Hematopoietic multipotent progenitor cell treated with erythropoietin and hydrocortisone succinate and interleukin-3 and kit ligand, for 8 days (in vitro differentiated cells): ENCODE measurements at places on chromosomes 3 and 15.

- DNase-seq, result no peak
Measured at GRCh38 chr15:70518201-70519003, 245.0 kb downstream of the UACA start.

- DNase-seq, result no peak
Measured at GRCh38 chr15:37140531-37141058, 40.2 kb upstream of the MEIS2 start.

GRCh38 chr3:189316296-189317019 lies 144.7 kb downstream of the TPRG1 start:
- no peak for DNase-seq

DNA sequence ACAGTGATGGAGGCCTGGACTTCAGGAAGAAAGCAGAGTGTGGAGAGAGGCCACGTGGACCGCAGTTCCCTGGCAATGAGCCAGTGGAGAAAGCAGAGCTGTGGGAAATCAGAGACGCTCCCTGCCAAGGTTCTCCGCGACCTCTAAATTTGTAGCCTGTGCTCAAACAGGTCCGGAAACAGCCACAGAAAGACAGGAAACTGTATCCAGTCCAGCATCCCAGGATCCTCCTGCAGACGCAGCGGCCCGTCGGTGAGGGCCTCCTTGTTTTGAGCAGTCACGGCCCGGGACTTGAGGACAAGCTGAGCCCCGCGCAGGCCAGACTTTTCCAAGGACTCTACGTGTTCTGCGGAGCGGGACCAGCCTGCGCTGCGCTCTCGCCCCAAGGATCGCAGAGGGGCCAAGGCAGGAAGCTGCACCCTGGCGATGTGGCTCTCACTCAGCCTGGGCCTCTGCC lies 22.3 kb downstream of the RPSA start:
- DNase-seq, result no peak

- no peak for DNase-seq
Measured at GRCh38 chr3:62242831-62243509, 130.4 kb downstream of the FEZF2 start.

DNA sequence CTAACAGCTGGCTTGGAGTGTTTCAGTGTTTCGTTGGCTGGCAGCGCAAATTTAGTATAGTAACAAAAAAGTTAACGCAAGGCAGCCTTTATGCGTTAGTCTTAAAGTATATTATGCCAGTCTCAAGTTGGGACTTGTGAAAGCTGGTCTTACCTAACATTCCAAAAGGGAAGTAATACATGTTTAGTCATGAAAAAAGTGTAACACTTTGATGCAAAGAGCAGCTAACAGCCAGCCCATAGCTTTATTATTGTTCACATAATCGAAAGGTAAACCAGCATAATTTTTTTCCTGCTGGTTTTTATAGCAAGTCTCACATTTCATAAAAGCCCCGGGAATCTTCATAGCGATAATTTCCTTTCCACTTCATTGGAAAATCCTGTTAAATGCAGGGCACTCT lies 2.4 kb upstream of the GPR87 start:
- DNase-seq, result no peak

DNA sequence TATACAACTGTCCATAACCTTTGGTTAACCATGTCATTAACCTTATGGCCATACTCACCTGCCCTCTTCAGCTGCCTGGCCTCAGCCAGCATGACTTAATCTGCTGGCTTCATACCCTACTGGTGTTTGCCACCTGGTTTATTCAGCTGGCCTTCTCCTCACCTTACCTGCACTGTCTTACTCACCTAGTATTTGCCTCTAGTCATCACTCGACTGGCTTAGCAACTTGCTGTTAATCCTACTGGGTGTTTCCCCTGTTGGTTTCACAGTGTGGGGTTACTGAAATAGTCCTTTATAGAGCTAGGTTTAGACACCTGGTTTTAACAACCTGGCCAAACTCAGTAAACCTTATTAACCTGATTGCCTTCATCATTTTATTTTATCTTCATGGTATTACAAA lies 96.4 kb downstream of the IL12A start:
- DNase-seq, result no peak

- DNase-seq, result no peak
Measured at GRCh38 chr3:115254492-115255196, 107.6 kb upstream of the ZBTB20 start.

DNA sequence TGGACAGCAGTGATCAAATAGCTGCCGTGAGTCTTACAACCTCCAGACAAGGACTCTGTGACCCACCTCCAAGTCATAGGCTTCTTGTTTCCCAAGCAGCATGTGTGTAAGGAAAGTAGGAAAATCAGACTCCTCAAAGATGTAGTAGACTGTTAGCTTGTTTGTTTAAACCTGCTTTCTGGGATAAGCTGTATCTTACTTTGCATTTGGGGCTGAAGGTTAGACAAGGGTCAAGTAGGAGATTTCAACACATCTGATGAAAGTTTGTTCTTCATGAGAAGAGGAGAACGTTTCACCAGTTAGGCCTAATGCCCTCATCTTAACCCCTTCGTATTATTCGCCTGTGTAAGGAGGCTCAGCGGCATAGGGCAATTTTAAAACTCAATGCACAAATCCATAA lies 756.4 kb upstream of the NR2F2 start:
- DNase-seq, result no peak

GRCh38 chr3:151538456-151539393 lies 77.9 kb upstream of the IGSF10 start:
- DNase-seq, result peak; percentile 7

DNA sequence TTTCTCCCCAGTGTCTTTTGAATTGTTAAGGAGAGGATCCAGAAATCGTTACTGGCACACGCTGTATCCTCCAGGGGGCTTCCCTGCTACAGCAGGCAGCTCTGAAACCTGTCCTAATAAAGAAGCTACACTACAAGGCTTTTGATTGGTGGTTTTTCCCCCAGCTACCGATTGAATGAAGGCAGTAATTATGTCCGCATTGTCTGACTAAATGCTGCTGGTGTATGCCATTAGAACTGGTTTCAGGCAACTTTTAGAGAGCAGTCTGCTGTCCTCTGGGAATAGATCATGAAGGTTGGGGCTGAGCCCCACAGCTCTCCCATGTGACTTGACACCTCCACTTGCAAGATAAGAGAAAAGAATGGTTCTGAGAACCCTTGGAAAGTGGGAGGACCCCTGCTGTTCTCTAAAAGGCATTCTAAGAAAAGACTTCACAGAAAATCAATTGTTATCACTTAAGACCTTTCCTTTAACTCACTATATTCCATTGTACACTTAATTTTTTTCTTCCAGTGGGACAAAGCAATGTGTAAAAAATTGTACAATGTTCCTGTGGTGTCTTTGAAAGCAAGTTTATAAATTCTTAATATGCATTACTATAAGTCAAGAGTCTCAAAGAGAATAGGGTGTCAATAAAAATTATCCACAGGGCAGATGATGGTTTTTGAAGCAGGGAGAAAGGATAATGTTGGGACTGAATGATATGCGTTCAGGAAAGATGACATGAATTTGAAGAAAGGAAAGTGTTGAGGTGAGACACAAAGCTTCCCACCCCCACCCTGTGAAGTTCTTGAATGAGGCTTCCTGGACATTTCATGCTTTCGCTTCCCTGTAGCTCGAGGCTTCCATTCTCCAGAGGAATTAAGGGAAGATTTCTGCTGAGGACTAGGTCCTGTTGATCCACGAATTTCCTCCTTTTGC lies 53.0 kb upstream of the DAZL start:
- peak; percentile 44 for DNase-seq

- no peak for DNase-seq
Measured at GRCh38 chr3:31696009-31696297, 163.2 kb downstream of the STT3B start.

GRCh38 chr3:32815841-32816438 lies 1.9 kb upstream of the TRIM71 start:
- DNase-seq, result no peak

DNA sequence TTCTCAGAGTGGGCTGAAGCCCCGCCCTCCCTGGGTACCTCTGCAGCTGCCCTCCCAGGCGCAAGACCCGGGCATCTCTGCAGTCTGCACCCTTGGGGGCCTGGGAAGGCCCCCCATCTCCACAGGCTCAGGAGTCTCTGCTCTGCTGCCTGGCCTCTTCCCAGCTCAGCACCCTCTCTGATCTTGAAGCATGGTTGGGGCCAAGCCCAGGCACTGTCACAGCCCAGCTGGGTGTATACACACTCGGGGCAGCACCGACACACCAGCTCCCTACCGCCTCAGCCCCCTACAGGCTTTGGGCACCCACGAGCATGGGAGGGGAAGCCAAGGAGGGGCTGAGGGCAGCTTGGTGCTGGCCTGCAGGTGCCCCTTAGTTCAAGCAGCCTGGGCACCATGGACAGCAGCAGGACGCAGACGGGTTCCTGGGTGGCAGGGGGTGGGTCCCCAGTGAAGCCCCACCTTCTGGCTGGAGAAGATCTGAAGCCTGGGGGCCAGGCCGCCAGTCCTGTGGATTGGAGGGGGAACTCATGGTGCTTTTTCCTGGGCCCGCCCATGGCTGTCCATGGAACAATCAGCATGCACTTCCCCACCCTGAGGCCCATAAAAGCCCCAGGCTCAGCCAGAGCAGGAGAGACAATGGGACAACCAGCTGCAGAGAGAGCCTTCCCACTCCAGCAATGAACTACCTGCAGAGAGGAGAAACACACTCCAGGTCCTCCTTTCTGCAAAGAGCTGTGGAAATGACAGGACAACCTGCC lies 170.6 kb downstream of the TJP1 start:
- DNase-seq, result no peak

DNA sequence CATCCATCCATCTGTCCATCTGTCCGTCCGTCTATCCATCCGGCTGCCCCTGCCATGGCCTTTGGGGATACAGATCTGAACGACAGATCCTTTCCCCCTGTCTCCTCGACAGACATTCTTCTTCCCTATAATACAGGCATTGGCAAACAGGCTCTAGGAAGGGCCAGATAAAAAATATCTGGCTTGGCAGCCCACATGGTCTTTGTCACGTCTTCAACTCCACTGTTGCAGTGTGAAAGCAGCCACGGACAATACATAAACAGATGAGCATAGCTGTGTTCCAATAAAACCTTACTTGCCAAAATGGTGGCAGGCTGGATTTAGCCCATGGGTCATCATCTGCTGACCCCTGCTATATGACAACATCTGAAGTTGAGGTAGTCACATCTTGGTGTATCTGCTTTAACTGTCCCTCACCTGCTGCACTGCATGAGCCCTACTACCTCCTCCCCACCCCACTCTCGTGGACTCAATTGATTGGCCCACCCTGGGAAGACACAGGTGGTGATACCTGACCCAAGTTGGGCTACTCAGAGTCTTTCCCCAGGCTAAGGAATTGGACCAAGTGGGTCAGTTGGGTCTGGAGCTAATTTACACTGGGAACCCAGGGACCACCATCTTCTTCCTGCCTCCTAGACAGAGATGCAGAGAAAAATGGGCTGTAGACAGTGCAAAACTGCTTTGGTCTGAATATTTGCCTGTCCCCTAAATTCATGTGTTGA lies 128.4 kb upstream of the SMAD3 start:
- DNase-seq, result no peak

DNA sequence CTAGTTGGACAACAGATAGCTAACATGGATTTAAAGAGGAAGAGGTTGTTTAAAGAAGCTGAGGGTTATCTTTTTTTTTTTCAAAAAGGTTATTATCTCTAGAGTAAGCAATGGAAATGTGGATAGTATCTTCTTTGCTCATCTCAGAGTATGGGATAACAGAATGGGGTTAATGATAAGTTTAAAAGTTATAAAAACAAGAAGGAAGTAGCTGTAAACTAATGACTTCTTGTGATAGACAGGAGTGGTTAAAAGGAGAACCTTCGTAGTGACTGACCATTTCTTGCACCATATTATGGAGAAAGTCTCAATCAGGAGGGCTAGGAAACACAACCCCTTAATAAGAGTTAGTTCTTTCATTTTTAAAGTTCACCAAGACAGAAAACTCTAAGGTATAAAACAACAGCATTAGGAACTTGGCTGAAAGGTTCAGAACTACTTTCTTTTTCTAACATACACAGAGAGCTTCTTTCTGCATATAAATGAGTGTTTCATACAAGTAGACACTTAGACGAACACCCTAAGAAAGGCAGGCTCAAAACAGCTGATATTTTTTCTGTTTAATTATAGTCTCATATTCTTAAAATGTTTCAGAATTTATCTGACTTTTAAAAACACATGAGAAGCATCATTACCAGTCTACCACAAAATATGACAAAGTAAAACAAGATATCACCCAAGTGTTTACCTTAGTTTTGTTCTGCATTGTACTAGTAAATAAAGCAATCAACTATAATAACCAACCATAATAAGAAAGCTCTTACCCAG lies 140.0 kb downstream of the MEIS2 start:
- DNase-seq, result peak; percentile 2

DNA sequence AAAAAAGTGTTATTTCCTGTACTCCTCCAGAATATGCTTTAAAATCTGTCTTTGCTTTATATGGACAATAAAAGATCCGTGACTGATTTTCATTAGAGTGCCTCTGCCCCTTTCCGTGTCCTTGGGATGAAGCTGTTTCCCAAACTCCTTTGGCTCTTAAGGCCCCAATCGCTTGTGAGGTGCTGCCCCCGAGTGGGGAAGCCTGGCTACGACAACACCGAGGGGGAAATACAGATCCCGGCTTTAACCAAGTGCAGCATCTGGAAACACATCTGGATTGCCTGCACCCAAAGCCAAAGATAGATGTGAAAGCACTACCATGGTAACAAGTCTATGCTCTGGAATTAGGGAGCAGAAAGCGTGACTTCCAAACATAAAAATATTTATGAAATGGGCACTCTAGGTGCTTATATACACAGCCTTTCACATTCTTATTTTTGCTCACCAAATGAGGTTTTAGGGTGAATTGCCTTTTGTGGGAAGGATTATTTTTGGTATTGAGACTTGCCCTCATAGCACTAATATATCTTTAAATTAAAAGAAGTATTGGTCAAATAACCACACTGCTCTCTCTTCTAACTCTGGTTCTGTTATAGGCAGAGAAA lies 40.6 kb upstream of the ADCY5 start:
- DNase-seq, result peak; percentile 56

DNA sequence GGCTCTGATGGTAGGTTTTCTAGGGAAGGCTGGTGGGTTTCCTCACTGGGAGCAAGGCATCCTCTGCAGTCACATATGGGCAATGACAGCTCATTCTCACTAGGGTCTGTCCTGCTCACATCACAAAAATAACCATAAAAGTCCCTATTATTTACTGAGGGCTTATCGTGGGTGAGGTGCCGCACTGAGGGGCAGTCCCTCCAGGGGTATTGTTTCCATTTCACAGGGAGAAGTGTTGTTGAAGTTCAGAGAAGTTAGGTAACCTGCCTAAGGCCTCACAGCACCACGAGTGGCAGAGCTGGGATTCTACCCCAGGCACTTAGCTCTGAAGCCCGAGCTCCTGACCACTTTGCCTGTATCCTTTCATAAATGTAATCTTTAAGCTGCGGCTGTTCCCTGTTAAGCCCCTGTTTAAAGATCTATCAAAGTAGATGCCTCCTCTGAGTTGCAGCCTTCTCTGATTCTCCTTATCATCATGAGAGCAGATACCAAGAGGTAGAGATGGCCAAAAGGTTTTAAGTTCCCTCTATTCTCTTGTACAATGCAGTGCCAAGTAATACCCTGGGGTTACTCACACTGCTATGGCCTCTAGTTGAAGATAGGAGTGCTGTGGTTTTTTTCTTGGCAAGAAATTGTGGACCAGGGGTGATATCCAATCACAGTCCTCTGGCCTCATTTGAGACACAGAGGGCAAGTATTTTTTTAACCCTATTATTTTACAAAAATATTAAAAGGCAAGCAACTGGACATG lies 107.0 kb downstream of the RPLP1 start:
- DNase-seq, result peak; percentile 42

- no peak for DNase-seq
Measured at GRCh38 chr3:15611018-15611417, 9.5 kb downstream of the BTD start.

- DNase-seq, result no peak
Measured at GRCh38 chr3:116181159-116181558, 264.1 kb downstream of the LSAMP start.
